ENCODE measurements at places on chromosomes 2 and 18.

DNA sequence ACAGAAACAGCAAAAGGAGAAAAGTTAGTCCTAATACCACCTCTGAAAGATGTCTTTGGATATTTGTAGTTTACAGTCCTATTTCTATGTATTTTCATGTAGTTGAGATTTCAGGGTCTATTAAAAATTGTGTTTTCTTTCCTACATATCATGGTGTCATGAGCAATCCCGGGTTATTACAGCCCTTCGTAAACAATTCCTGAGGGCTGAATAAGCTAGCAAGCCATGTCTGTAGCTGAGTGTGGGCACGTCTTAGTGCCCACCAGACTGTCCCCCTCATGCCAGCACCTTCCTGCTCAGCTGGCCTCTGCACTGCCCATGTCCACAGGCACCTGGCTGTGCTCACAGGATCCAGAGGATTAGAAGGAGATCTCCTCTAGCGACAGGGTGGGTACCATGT lies 60.6 kb downstream of the CTIF start:
- DNase-seq: no peak

DNA sequence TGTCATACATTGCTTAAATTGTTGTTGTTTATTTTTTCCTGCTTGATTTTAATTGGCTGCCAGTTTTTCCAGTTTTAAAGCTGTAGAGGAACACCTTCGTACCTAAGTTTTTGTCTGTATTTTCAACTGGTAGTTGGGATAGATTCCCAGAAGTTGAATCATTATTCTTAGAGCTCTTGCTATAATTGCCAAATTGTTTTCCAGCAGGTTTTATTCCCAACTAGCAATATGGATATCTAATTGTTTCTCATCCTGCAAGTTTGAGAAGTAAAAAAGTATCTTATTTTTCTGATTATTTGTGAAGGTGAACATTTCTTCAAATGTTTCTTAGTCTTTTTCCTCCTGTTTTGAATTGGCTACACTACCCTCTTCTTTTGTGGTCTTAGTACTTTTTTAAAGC lies 6.7 kb downstream of the SMARCAL1 start:
- no peak for DNase-seq

DNA sequence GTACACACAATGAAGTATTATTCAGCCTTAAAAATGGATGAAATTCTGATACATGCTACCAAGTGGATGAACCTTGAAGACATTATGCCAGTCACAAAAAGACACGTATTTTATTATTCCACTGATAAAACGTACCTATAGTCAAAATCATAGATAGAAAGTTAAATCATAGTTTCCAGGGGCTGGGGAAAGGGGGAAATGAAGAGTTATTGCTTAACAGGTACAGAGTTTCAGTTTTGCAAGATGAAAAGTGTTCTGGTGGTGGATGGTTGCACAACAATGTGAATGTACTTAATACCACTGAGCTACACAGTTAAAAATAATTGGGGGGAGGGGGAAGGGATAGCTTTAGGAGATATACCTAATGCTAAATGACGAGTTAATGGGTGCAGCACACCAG lies 279.0 kb upstream of the STON1 start:
- DNase-seq: peak; percentile 39

- DNase-seq: no peak
Observed at GRCh38 chr2:181363164-181363563, 94.0 kb upstream of the ITGA4 start.

- no peak for DNase-seq
Observed at GRCh38 chr18:54147439-54147838, 77.0 kb downstream of the MBD2 start.

Measured in skeletal muscle cell (primary cell).